Naive thymus-derived CD4-positive, alpha-beta T cell (primary cell): ENCODE measurements at places on chromosomes 7 and 10.
A peak's percentile ranks its signal among the peaks of the same experiment; 100 is the strongest.

DNA sequence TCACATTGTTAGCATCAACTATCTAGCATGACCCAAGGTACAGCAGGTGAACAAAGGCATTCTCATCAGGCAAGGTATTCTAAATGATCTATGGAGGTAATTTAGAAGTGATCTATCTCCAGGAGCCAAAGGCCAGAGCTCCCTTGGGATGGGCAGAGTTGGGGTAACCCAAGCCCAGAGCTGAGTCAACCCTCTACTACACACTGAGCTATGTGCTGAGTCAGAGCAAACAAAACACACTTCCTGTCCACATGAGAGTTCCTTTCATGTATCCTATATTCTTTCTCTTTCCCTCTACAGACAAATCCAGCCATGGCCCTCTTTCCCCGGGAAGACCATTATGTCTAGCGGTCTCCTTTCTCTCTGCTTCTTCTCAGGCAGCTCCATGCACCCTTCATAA lies 68.2 kb upstream of the AGK start:
- DNase-seq, result no peak

- no peak for DNase-seq
These were observed 31.8 kb upstream of the RET start for GRCh38 chr10:43044961-43045621.

- DNase-seq, result no peak
These were observed 79.3 kb upstream of the SLC25A13 start for GRCh38 chr7:96401200-96401599.

DNA sequence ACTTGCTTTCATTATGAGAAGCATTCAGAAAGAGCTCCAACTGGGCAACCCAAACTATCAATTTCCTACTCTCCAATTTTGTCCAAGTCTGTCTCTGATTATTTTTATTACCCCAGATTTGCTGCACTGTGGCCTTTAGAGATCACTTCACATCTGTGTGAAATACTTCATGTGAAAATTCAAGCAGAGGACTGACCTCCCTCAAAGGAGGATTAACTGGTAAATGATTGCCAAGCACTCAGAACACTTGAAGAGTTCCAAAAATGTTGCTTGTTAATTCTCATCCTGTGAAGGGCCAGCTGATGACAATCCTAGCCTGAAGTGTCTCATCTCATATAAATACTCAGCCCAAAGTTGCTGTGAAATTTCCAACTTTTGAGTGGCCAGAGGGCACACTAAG lies 182.8 kb upstream of the DGKB start:
- no peak for DNase-seq

DNA sequence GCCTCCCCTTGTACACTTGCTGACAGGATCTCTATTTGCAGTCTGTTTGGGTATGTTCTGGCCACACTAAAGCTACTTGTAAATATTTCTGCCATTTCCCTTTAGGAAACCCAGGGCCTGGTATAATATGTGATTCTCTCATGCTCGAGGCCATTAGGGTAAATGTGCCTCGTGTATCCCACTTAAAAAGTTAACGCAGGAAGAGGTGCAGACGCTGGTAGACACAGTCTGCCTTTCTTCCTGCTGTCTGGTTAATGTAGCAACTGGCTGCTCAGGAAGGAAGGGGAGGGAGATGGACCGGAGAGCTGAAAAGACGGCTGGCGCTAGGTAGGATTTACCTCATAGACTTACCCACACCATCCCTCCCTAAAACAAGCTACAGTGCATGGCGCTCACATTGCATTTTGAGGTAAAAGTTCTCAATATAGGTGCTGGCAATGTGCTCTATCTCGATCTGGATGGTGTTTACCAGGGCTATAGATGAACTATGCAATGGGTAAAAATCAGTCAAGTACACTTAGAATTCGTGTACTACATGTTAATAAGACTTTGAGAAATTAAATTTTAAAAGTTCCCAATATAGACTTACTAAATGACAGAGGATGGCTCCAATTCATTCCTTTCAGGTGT lies 125.9 kb downstream of the JAZF1 start:
- peak; percentile 20 for DNase-seq

DNA sequence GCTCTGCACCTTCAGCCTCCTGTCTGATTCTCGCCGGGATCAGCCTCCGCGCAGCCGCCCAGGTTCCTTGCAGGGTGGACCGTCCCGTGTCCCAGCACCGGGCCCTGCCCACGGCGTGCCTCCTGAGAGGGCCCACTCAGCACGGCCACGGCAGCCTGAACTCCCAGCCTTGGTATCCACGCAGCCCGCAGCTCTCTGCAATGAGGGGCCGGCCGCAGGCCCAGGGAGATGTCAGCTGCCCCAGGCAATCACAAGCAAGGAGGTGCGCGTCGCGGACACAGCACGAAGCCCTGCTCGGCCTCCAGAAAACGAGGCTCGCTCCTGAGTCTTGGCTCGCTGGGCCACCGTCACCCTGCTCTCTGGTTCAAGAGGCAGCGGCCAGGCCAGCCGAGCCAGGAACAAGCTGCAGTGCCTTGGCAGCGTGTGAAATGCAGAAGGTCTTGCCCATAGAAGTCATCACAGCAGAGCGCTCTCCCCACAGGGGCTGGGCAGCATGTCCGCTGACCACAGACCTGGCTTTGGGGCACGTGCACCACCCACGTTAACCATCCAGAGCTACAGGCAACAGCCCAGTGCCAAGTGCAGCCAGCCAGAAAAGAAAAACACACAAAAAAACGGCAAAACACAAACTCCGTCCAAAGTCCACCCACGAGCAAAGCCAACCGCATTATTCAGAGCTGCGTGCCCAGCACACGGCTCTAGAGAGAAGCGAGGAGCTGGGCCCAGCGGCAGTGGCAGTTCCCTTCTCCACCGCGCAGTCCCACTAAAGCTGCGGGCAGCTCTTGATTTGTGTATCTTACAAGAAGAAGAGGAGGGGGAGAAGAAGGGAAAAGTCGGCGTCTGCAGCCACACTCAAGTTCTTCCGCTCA lies 13.9 kb downstream of the GPER1 start:
- no peak for DNase-seq

- DNase-seq, result no peak
These were observed 150.2 kb upstream of the CDK1 start for GRCh38 chr10:60627778-60628748.
